Gastroesophageal sphincter (tissue), 4 donors: ENCODE measurements at places on chromosomes 2 and 18.

- H3K4me1 ChIP-seq: no peaks in the 10 kb centered on the region
- H3K4me3 ChIP-seq: no peak overlapping the region
- H3K36me3 ChIP-seq: no peaks in the 10 kb centered on the region
Measured at GRCh38 chr2:21333684-21334083, 209.9 kb downstream of the TDRD15 start.

DNA sequence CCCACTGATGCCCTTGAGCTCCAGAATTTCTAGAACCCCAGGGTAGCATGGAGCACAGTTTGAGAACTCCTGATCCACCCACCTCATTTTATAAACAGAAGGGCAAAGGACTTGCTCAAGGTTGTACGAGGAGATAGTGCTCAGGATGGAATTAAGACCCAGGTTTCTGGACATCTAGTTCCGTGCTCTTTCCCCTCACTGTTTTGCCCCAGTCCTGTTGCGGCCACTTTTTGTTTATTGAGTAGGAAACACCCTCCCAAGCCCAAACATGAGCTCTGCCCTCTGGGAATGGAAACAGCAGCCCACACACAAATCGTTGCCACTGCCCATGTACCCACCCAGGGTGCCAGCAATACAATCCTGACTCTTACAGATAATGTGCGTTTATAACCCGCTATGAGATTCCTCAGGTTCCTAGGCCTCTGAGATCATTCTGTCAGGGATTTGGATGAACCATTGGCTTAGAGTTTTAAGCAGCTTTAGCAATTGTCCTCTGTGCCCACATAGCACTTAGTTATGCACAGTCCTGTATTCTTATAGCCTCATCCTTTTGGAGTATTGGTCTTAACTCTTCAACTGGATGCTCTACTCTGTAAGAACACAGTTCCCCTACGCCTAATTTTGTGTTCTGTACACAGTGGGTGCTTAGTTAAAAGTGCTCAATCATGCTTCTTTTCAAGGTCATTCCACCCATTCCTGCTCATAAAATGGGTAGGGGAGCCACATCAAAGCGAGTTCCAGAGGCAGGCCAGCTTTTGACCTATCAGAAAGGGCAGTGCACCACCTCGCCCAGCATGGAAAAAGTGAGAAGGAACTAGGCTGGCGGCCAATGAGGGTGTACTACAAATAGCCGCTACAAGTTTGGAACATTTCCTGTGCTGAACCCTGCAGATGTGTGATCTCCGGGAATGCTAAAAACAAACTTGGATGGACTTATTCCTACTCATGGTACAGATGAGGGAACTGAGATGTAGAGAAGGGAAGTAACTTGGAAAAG is 60.3 kb upstream of the IGFBP2 start:
- peak overlapping the region; percentile 83 for H3K27ac ChIP-seq
- H3K4me1 ChIP-seq: peaks cover 49% of the 10 kb centered on the region
- peak; percentile 94 for ATAC-seq
- H3K36me3 ChIP-seq: no peaks in the 10 kb centered on the region
- H3K4me3 ChIP-seq: no peak overlapping the region

- H3K4me3 ChIP-seq: no peak overlapping the region
- H3K36me3 ChIP-seq: no peaks in the 10 kb centered on the region
- peaks cover 64% of the 10 kb centered on the region for H3K27me3 ChIP-seq
Measured at GRCh38 chr18:47528343-47528742, 276.9 kb upstream of the SKOR2 start.

GRCh38 chr2:70852824-70853223 is 17.2 kb upstream of the CD207 start:
- H3K27me3 ChIP-seq: peaks cover 7% of the 10 kb centered on the region
- H3K4me1 ChIP-seq: no peaks in the 10 kb centered on the region
- H3K36me3 ChIP-seq: no peaks in the 10 kb centered on the region
- no peak overlapping the region for H3K27ac ChIP-seq
- ATAC-seq: no peak

GRCh38 chr2:172613040-172613439 is 57.1 kb downstream of the PDK1 start:
- ATAC-seq: no peak
- no peaks in the 10 kb centered on the region for H3K4me1 ChIP-seq
- no peaks in the 10 kb centered on the region for H3K36me3 ChIP-seq
- no peaks in the 10 kb centered on the region for H3K27me3 ChIP-seq

DNA sequence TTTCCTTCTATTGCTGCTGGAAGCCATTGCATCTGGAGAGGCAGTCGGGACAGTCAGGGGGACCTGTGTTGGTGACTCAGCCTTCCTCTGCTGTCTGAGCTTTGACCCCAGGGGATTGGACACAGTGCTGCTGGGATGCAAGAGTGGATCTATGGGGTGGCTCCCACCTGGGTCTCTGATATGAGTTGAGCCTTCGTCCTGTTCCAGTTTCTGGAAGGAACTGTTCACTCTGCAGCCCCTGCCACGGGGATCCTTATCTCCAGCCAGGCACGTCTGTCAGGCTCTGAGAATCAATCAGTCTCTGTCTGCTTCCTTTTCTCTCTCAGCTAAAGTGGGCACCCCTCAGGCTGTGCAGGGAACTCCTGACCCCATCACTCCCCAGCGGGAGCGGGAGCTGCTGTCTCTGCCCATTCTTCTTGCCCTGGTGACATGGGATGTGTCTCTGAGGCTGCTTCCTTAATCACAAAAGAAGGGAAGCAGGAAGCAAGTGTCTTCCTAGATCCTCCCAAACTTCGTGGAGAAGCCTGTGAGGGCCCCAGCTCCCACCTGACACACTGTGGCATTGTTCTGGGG is 51.7 kb downstream of the ARHGAP28 start:
- no peaks in the 10 kb centered on the region for H3K36me3 ChIP-seq
- peaks cover 13% of the 10 kb centered on the region for H3K4me1 ChIP-seq
- ATAC-seq: peak; percentile 19
- H3K4me3 ChIP-seq: no peak overlapping the region

GRCh38 chr2:229042349-229042748 is 228.7 kb downstream of the PID1 start:
- no peak overlapping the region for H3K4me3 ChIP-seq
- no peaks in the 10 kb centered on the region for H3K36me3 ChIP-seq
- no peak for ATAC-seq
- H3K4me1 ChIP-seq: no peaks in the 10 kb centered on the region

DNA sequence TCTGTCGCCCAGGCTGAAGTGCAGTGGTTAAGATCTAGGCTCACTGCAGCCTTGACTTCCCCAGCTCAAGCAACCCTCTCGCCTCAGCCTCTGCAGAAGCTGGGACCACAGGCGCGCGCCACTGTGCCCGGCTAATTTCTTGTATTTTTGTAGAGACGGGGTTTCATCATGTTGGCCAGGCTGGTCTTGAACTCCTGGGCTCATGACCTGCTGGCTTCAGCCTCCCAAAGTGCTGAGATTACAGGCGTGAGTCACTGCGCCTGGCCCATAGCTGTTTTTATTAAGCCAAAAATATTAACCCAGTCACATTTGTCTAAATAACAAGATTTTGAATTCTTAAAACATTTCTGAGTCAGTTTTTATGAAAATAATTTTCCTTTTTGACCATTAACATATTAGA is 6.3 kb upstream of the SFT2D3 start:
- H3K27ac ChIP-seq: peak overlapping the region; percentile 72
- peaks cover 4% of the 10 kb centered on the region for H3K4me1 ChIP-seq
- peak; percentile 47 for ATAC-seq
- H3K36me3 ChIP-seq: no peaks in the 10 kb centered on the region

- H3K36me3 ChIP-seq: no peaks in the 10 kb centered on the region
- H3K27ac ChIP-seq: no peak overlapping the region
- no peak for ATAC-seq
- H3K4me3 ChIP-seq: no peak overlapping the region
- H3K27me3 ChIP-seq: no peaks in the 10 kb centered on the region
Measured at GRCh38 chr2:97691166-97691565, 21.7 kb downstream of the C2orf92 start.
